ENCODE measurements at places on chromosomes 6 and 20. TPM values are rescaled to one million over a fixed set of nuclear protein-coding genes. Genes with fewer than 3 reads are reported as not detected.

- DNase-seq = no peak
Measured at GRCh38 chr6:129419324-129419723, 290.7 kb downstream of the ARHGAP18 start.

DNA sequence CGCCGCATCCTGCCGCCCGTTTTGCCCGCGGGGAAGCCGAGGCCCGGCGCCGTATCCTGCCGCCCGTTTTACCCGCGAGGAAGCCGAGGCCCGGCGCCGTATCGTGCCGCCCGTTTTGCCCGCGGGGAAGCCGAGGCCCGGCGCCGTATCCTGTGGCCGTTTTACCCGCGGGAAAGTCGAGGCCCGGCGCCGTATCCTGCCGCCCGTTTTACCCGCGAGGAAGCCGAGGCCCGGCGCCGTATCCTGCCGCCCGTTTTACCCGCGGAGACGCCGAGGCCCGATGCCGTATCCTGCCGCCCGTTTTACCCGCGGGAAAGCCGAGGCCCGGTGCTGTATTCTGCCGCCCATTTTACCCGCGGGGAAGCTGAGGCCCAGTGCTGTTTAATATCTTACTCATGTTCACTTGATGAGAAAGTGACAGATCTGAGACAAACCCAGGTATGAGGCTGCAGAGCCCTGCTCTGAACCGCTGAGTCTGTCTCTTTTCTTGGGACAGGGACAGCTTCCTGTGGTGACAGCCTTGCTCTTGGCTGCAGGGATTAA is 129.4 kb downstream of the CDH26 start:
- DNase-seq = no peak

DNA sequence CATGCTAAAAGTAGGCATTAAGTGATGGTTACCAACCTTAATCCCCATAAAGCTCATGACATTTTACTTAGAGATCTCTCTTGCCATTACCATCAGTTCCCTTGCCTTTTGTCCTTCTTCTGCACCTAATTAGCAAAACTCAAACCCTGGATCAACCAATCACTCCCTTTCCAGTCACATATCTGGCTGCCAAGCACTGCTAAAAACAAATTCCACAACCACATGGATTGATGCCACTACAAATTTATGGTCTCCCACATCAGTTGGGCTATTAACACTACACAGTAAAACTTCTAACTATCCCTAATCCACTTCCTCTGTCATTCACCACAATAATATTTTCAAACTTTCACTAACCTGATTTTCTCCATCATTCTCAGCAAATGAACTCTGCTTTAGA is 54.3 kb upstream of the RNF146 start:
- no peak for DNase-seq

- no peak for DNase-seq
Measured at GRCh38 chr6:75070244-75070643, 135.6 kb downstream of the COL12A1 start.

GRCh38 chr6:154590756-154591155 is 80.3 kb upstream of the CNKSR3 start:
- no peak for DNase-seq

GRCh38 chr20:21225215-21225947 is 77.8 kb upstream of the XRN2 start:
- peak; percentile 44 for DNase-seq

DNA sequence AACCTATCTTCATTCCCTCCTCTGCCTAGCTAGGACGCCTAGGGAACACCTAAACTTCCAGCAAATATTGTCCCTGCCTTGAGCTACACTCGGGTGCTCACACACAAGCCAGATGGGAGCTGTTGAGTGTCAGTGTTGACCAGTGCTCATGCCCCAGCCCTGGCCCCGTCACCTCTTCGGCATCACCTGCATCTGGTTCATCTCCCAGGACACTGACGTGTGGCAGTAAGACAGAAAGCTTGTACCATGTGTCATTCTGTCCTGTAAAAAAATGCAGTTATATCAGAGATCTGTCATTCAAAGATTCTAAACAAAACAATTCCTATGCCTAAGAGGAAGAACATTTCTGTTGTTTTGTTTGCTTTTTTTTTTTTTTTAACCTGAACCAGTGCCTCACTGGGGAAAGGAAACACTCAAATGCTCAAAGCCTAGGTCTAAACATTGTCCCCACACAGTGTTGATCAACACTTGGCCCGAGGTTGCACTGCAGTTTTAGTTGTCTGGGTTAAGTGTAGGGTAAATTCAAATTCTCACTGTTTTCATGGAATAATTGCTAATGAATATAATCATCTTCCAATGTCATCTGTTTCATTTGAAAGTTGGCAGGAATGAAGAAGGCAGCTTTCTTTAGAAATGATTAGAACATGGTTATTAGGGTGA is 102.7 kb upstream of the SASH1 start:
- DNase-seq = no peak

OR14J1 gene
- not detected for total RNA-seq

DNA sequence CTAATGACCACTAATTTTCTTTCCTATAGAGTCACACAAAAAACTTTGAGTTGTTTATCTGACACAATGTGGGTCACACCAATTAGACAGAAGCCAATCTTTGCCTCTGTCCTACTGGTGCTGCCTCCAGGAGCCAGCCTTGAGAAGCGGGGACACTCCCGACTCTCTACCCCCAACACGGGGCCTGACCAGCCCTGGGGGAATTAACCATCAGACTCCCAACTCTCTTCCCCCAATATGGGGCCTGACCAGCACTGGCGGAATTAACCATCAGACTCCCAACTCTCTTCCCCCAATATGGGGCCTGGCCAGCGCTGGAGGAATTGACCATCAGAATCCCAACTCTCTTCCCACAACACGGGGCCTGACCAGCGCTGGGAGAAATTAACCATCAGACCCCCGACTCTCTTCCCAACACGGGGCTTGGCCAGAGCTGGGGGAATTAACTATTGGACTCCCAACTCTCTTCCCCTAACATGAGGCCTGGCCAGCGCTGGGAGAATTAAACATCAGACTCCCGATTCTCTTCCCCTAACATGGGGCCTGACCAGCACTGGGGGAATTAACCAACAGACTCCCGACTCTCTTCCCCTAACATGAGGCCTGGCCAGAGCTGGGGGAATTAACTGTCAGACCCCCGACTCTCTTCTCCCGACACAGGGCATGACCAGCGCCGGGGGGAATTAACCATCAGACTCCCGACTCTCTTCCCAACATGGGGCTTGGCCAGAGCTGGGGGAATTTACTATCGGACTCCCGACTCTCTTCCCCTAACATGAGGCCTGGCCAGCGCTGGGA is 12.5 kb downstream of the CST7 start:
- no peak for DNase-seq

DNA sequence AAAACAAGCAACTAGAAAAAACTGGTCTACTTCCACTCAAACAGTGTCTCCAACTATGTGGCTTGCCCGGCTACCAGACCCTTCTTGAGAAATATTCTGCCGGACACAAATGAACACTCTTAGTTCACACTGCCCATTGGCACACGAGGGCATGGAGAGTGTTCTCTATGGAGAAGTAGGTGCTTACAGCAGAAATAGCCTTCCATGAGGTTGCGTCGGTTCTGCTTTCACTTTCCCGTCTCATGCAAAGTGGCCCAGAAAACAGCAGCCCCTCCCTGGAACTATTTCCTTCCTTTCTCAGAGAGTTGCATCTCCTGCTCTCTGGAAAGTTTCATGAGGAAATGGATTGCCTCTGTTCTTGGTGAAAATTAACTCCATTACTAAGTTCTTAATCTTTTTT is 9.5 kb upstream of the HLA-DOA start:
- peak; percentile 47 for DNase-seq

DNA sequence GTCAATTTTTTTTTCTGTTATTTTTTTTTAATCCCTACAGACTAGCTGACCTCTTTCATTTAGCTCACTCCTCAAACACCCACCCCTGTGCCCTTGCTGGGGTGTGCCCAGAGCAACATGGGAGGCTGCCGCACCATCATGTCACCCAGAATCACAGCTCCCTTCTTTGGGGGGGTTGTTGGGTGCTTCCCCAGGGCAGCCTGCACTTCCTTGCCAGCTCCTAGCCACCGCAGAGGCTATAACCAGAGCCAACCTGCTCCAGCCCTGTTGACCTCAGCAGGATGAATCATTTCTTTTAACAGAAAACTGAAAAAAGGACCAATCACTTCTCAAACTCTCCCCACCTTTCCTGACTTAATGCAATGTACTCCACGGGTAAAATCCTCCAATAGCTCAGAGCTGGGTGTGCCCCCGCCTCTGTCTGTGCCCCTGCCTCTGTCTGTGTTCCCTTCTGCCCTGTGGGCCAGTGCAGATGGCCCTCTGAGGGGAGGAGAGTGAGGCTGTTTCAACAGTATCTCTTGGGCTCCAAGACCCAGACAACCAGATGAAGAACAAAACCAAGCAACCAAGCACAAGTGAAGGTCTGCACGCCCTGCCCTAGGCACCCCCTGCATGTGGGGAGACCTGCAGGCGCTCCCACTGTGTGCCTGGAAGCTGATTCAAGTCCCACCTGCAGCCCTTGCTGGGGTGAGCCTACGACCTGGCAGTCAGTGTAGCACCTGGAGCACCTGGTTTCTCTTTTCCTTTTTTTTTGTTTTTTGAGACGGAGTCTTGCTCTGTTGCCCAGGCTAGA is 67.7 kb downstream of the PYGB start:
- DNase-seq = peak; percentile 56

DNA sequence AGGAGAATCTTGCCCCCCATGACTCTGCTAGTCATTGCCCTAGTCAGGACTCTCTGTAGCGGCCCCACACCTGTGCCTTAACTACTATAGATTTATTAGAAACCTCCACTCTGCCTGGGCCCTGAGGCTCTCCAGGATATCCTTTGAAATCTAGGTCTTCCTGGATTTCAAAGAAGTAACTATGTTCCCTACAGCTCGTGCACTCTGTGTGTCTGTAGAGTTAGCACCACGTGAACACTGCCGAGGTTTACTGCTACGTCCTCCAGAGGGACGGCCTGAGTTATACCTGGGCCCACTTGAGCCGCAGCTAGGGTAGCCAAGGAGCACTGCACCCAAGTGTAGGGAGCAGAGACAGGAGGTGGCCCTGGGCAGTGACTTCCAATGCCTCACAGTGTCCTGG is 19.8 kb downstream of the GLP1R start:
- no peak for DNase-seq

DDO gene
- 0.18 TPM for total RNA-seq
